SJCRH30 (cell line): ENCODE measurements at places on chromosomes 5 and 9.

DNA sequence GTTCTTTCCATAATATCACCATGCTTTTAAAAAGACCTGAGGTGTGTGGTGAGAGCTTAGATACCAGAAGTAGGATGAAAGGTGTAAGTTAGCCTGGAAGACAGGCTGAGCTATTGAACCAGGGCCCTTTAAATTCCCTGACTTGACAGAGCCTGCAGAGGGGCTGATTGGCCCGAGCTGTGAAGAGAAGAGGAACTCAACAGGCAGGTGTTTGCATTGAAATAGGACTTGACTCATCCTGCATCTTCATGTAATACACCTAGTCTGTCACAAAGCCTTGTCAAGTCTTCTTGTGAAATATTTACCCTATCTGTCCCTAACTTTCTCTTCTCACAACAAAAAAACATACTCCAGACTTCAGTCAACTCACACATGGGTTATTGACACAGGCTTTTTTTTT lies 16.6 kb upstream of the ANP32B start:
- DNase-seq, result no peak
- H3K36me3 ChIP-seq, result no peaks in the 10 kb centered on the region
- H3K4me1 ChIP-seq, result no peaks in the 10 kb centered on the region
- peaks cover 18% of the 10 kb centered on the region; the same call in 1 of the 2 replicates for H3K27me3 ChIP-seq
- H3K4me3 ChIP-seq, result no peak overlapping the region

- no peaks in the 10 kb centered on the region for H3K27me3 ChIP-seq
- DNase-seq, result no peak
- H3K36me3 ChIP-seq, result no peaks in the 10 kb centered on the region
- no peak overlapping the region for H3K27ac ChIP-seq
- H3K4me1 ChIP-seq, result no peaks in the 10 kb centered on the region
These were observed 10.5 kb downstream of the SHISAL2B start for GRCh38 chr5:64700765-64701164.

DNA sequence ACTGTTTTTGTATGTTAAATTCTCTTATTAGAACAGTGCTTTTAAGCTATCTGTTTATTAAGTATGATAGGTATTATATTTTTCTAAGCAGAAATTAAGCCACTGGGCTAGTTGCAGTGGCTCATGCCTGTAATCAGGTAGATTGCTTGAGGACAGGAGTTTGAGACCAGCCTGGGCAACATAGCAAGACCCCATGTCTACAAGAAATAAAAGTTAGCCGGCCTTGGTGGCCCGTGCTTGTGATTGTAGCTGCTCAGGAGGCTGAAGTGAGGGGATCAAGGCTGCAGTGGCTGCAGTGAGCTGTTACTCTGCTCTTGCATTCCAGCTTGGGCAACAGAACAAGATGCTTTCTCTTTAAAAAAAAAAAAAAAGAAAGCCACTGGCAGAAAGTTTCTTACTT lies 45.0 kb upstream of the LRRC70 start:
- no peak overlapping the region for H3K27ac ChIP-seq
- H3K27me3 ChIP-seq, result no peaks in the 10 kb centered on the region
- H3K36me3 ChIP-seq, result peaks cover 19% of the 10 kb centered on the region
- H3K4me1 ChIP-seq, result no peaks in the 10 kb centered on the region
- no peak overlapping the region for H3K4me3 ChIP-seq
- no peak for DNase-seq

DNA sequence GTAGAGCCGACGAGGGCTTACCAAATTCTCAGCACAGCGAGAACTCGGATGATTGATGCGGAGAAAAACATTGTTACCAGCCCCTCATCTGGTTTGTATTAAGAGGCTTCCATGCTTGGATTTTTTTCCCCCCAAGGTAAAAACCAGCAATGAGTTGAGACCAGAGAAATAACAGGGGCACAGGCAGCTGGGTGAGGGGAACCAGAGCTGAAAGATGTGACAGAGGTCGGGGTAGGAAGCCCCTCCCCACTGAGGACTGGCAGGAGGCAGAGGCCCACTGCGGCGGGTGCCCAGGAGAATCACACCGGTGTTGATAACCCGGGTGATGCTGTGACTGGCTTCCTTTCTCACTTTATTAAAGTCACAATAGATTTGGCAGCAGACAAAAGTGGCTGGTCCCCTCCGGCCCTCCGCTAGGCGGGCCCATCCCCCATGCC lies 116.5 kb upstream of the PHYKPL start:
- no peak overlapping the region for H3K4me3 ChIP-seq
- no peak for DNase-seq
- no peaks in the 10 kb centered on the region for H3K27me3 ChIP-seq
- H3K36me3 ChIP-seq, result no peaks in the 10 kb centered on the region

DNA sequence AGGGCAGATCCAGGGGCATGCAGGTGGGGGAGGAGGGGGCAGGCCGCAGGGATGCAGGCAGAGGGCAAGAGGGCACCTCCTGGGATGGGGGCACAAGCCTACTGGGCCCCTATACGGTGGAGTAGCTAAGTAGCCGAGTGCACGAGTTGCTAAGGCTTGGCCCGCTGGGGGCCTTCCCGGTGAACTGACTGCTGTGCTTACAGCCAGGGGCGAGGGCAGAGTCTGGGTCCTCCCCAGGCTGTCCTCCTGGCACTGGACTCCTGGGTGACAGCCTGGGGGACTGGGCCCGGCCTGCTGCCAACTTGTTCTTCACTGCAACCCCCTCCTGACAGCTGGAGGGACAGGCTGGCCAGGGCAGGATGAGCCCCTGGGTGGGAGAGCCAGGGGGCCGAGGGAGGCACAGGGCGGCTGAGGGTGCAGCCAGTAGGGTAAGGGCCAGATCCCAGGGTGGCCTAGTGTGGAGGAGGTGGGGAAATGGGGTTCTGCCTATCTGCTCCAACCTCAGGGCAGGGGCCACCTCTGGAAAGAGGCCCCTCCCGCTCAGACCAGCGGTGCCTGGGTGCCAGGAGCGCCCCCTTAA lies 1.7 kb upstream of the EGFL7 start:
- no peak overlapping the region for H3K27ac ChIP-seq
- no peaks in the 10 kb centered on the region for H3K36me3 ChIP-seq
- DNase-seq, result no peak
- H3K4me3 ChIP-seq, result no peak overlapping the region
- H3K4me1 ChIP-seq, result peaks cover 14% of the 10 kb centered on the region

DNA sequence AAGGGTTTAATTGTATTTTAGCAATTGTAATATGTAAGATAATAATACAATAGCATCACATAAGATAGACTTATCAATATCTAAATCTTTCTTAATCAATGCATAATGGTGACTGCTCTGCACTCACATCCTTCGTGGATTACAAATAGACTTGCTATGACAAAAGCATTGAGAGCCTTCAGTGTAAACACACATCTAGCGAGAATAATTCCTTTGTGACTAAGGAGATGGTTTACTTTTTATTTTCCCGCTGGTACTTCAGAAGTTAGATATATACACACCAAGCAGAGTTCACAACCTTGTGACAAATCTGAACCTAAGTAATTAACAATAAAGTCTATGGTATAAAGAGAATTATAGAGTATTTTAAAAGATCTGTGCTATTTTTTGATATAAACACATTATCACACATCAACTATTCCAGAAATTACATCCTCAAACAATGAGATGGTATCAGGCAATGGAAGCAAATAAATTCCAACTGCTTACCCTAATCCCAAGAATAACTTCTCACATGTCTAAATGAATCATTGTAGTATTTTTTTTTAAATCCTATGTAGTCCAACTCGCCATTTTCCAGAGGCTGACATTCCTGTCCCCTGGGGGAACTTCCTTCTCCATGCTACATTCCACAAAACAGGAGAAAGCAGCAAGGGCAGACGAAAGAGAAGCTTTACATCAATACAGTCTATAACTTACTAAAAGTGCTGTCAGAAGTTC lies 51.2 kb downstream of the MAPKAP1 start:
- DNase-seq, result no peak
- H3K27ac ChIP-seq, result no peak overlapping the region
- H3K36me3 ChIP-seq, result peaks cover 15% of the 10 kb centered on the region
- H3K4me3 ChIP-seq, result no peak overlapping the region
- H3K4me1 ChIP-seq, result peaks cover 24% of the 10 kb centered on the region

GRCh38 chr9:88949425-88949824 lies 41.8 kb upstream of the S1PR3 start:
- H3K36me3 ChIP-seq, result no peaks in the 10 kb centered on the region
- H3K4me1 ChIP-seq, result no peaks in the 10 kb centered on the region
- no peak overlapping the region for H3K4me3 ChIP-seq
- H3K27me3 ChIP-seq, result no peaks in the 10 kb centered on the region
- H3K27ac ChIP-seq, result no peak overlapping the region
